ENCODE measurements at places on chromosomes 6 and 20.

GRCh38 chr20:7171911-7172310 lies 404.4 kb downstream of the BMP2 start:
- no peak for DNase-seq

- no peak for DNase-seq
These were observed 31.5 kb downstream of the AAR2 start for GRCh38 chr20:36267605-36268381.

- DNase-seq: no peak
These were observed 249.6 kb upstream of the MOCS1 start for GRCh38 chr6:40183902-40184301.

DNA sequence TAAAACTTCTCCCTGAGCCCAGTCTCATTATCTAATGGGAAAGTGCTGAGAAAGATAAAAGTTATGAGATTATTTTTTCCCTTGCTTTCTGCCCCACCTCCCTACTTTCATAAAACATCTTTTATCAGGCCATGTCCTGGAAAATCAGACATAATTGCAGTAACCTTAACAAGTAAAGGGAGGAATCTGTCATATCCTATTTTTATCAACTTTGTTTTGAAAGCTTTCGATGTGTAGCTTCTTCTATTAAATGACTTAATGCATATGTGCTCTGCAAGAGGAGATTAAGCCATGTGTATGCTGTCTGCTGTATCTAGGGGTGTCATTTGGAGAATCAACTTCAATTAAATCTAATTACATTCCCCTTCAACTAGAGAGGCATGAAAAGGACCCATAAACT lies 408.9 kb downstream of the CBLN4 start:
- DNase-seq: no peak

GRCh38 chr6:5152460-5152859 lies 67.3 kb downstream of the PPP1R3G start:
- DNase-seq: no peak

DNA sequence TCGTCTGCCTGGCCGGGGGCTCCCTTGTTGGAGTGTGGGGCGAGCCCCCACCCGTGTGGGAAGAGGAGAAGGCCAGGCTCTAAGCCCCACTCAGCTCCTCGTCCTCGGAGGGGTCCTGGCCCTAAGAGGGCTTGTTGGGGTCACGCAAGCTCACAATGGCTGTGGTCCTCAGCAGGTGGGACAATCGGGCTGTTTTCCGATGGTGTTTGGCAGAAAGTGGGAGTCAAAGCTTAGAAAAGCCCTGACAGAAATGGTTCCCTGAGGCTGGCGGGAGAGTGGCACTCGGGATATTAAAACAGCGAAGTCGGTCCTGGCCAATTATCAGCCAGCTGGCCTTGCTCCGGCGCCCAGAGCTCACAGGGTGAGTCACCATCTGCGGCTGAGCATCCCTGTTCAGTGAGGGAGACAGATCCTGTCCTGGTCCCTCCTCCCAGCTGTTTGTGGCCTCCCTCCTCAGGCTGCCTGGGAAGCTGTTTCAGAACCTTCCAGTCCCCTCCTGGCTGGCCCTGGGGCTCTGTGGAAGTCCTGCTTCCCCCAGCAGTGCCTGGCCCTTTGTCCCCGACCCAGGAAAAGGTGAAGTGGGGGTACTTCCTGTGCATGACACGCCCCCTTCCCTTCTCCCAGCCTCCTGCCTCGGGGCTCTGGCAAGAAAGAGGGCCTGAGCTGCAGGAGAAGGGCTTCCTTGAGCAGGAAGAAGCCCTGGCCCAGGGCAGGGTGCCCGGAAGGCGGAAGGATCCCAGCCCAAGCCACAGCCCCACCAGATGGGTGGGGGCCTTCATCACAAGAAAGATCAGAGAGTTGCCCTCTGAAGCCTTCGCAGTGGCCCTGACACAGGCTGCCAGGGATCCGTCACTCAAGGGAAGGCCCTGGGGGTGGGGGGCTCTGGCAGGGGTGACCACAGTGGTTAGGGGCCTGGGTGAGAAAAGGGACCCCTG lies 53.6 kb upstream of the BHLHE23 start:
- DNase-seq: peak; percentile 74

Measured in DMS 273 treated with DMSO at 0.1 percent for 48 hours (cell line).